ENCODE measurements at places on chromosomes 2 and 18.

GRCh38 chr2:237296756-237297155 is 117.2 kb downstream of the COL6A3 start:
- no peak for DNase-seq

DNA sequence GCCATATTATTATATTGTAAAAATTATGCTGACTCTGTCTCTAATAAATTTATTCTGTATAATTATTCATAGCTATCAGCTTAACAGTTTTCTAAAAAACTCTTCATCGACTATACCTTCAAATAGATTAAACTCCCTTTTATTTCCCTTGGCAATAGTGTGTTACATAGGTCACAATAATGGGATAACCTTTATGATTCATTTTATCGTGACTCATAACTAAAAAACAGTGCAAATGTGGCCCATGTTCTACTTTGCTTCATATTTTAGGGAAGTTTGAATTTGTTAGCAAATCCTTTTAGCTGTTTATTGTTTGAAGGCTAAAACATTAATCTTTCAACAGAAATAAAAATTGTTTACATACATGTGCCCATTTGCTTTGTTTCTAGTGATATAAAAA is 783.2 kb upstream of the CDH2 start:
- no peak for DNase-seq

- no peak for DNase-seq
Observed at GRCh38 chr2:104859291-104859765, 5.4 kb downstream of the POU3F3 start.

GRCh38 chr2:128750328-128751165 is 431.9 kb upstream of the HS6ST1 start:
- no peak for DNase-seq

DNA sequence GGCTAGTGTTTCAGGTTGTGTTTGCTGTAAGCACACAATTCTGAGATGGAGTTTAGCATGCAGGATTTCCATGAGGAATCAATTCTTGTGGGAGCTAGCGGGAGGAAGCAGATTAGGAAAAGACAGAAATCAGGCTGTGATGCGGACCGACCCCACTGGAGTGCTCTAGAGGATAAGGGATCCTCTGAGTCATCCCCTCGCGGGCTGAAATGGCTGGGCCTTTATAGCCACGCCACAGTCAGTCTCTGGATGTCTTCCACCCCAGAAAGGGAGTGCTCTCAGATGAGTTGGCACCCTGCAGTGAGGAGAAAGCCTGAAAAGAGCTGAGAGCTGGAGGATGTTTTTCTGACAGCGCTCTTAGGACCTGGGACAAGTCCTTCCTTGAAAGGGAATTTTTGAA is 102.4 kb downstream of the GALNT3 start:
- no peak for DNase-seq

GRCh38 chr2:211846036-211846400 is 692.6 kb downstream of the ERBB4 start:
- no peak for DNase-seq

- no peak for DNase-seq
Observed at GRCh38 chr2:149225446-149225845, 104.9 kb upstream of the LYPD6 start.

GRCh38 chr18:2681993-2682603 is 26.6 kb downstream of the SMCHD1 start:
- no peak for DNase-seq

GRCh38 chr2:23713351-23713750 is 213.6 kb downstream of the ATAD2B start:
- DNase-seq = no peak

- DNase-seq = no peak
Observed at GRCh38 chr2:27240406-27240805, 22.4 kb downstream of the SLC30A3 start.

DNA sequence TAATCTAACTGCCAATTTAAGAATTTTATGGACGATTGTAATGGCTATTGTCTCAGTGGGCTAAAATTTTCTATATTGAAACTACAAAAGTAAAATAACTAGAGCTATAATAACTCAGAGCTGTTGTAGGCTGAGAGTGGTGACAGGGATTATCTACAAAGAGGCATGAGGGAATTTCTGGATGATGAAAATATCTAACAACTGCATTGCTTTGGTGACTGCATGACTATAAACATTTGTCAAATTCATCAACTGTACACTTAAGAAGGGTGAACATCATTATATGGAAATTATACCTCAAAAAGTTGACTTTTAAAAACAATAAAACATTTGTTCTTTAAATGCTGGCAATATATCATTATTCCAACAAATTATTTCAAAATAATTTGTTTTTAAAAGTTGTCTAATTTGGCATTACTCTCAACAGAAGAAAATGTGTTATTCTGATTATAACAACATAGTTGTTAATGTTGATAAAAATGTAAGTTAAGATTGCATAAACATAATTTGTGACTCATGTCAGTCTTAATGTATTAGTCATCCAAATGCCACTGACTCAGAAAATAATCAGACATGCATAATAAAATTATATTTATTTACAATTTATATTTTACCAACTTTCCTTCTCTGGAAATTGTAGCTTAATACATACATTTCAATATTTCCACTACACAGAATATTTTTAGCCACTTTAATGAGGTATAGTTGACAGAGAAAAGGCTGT is 865.1 kb upstream of the VRK2 start:
- no peak for DNase-seq

DNA sequence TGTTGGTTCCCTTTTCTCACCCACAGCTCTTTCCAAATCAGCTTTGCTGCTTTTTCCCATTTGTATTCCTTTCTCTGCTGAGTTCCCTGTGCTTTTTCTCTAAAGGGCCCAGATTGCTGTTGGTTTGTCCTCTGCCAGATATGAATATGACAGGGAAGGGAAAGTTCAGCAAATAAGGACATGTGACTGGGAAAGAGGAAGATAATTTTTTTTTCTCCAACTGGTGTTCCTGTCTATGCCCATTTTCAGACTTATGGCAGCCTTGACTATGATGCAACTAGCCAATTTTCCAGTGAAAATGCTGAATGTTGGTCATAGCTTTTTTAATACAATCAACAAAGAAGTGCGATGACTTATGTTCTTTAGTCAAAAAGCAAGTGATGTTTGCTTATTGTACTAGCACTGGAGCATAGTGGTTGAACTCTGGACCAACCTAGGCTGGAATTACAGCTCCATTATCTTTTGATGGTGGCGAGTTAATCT is 7.7 kb downstream of the MDH1 start:
- no peak for DNase-seq

DNA sequence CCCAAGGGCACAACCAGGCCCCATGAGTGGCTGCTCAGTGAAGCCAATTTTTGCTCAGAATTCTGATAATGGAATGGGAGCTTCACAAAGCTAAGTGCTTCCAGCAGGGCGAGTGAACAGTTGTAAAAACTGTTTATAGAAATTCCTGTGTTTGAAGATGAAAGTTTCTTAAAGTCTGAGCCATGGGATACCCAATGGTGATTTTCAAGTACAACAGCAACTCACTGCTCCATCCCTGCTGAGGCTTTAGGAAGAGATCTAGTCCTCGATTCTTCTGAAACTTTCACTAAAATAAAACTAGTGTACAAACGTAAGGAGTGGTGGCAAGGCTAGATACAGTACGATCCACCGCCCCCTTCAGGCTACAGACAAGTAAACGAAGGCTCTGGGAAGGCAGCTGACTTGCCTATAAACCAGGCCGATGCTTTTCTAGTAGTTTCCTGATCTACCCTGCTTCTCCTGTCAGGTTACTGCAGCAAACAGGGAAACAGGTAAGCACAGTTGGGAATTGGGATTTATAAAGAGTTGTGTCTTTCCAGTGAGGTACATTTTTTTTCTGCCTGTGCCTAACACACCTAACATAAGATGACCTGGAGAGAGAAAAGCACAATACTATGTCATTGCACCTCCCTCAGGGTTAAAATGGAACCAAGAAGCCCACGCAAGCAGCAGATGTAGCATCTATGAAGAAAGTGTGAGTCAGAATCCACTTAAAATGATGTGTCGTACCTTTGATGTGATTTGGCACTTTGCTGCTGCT is 108.7 kb downstream of the UXS1 start:
- DNase-seq = peak; percentile 44

DNA sequence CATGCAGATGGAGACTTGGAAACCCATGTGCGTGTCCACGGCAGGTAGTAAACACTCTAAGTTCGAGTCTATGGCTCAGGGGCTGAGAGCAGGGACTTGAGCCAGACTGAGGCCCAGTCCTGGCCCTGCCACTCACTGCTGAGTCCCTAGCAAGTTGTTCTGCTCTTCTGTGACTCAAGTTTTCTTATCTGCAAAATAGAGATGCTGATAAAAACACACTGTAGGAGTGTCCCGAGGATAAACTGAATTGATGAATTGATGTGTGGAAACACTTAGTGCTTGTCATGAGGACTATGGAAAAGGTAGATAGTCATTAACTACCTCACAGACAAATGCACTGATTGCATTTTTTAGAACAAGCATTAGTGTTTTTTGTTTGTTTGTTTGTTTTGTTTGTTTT is 73.2 kb downstream of the BOLA3 start:
- no peak for DNase-seq

DNA sequence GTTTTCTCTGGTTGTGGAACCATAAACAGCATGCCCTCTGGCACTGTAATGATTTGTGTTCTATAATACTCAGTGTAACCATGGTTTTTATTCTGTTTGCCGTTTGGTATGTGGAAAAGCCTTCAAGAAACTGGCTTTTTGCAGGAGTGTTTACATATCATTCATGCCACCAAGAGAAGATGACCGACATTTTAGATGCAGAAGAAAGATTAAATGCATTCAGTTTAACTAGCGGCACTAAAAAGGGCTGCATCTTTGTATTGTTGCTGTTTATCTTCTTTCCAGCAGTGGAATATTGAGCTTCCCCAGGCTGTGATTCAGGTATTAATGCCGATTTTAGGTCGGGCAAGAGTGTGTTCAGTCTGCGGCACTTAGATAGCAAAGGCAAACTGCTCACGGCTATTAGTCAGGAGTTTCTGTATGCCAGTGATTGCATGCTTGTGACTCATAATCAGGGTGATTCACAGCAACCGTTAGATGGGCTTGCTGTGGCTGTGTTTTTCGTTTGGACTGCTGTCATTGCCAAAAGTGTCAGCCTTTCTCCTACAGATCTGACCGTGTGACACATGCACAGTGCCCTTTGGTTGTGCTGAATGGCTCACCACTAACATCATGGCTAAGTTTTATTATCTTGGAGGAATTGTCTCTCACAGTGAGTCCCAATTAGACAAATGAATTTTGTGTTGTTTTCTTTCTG is 479.7 kb downstream of the PARD3B start:
- peak; percentile 35 for DNase-seq
